T-helper 22 cell (primary cell): ENCODE measurements at places on chromosomes 13 and 19.

DNA sequence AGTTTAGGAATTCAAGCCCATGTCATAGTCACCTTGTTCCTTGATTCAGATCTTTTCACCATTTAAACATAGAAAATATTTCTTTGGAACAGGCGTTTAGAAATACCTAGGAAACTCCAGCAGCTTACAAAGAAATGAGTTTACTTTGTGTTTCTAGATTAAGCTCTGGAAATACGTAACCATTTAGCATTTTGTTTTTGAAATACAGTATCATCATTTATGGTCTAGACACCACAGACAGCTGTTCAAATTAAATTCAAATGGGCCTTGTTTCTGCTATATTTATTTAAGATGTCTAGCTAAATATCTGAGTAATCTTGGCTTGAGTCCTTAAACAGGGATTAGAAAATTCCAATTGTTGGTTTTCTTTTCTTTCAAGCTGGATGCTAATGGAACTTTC lies 228.5 kb downstream of the NDFIP2 start:
- DNase-seq = no peak

DNA sequence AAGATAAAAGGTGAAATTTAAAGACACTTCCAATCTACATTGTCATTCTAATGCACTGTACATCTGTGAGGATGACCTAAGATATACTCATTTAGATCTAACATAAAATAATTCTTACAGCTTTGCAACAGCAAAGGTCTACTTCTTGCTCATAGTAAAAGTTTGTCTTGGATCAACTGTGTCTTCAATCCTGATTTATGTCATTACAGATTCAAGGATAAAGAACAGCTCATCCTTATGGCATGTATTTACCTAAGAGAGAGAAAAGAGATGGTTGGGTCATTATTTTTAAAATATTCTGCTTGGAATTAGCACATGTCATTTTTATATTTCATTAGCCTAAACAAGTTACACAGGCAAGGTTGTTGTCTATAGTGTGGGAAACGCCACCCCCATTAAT lies 2193.1 kb downstream of the PCDH9 start:
- DNase-seq = no peak

GRCh38 chr19:45613926-45614725 lies 12.1 kb upstream of the GPR4 start:
- DNase-seq = no peak

- DNase-seq = no peak
Observed at GRCh38 chr13:105363261-105364190, 1171.9 kb downstream of the EFNB2 start.

DNA sequence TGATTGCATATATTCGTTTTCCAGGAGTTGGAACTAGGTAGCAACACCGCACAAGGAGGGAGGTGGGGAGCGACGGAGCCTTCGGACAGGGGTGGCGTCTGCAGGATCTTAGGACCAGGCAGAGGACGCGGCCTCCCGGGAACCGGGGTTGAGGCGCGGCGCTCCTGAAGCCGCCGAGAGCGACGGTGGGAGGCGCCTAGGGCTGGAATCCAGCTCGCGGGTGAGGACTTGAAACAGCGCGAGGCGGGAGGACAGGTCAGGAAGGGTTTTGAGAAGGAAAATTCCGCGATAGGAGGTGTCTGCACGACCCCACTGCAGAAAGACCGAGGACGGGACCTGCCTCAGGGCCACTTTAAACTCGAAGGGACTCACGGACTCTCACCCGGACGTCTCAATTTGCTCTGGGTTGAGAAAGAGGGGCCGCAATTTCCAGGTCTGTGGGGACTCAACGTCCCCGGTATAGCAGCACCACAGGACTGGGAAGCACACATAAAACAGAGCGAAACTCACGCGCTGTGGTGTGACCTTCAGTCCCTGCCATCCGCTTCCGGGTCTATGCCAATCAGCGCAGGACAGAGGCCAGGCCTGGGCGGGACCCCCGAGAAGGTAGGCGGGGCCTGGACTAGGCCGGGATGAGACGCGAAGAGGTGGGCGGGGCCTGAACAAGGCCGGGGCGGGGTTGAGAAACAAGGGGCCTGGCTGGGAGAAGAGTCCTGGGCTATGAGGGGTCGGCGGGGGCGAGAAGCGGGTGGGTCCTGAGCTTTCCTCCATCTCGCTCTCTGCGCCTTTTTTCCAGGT lies at the start of gene ZNF320:
ZNF320 (minus strand) TSS at position 498 of the 798 bp plus-strand sequence. CDS start 7,380 bp downstream, outside the sequence.
- peak; percentile 77 for DNase-seq

DNA sequence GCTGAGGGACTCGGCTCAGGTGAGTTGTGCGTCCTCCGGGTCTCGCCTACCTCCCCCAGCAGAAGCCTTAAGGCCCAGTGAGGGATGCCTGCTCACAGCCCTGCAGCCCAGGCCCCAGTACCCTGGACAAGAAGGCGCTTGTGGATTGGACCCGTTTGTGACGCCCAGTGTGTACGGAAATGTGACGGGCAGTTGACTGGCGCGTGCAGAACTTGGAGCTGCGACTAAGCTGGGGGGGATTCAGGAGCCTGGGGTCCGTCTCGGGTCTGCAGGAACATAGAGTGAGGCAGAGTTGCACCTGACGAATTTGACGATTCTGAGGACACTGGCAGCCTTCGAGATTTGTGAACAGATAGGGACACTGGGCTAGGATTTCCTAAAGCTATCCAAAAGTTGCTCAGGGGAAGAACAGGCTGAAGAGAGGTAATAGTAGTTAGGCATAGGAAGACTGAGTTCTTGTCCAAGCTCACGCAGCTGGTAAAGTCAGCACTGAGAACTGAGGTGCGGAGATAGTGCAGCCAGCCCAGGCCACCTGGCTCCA lies 519 bp downstream of the ZNF551 start:
- no peak for DNase-seq

DNA sequence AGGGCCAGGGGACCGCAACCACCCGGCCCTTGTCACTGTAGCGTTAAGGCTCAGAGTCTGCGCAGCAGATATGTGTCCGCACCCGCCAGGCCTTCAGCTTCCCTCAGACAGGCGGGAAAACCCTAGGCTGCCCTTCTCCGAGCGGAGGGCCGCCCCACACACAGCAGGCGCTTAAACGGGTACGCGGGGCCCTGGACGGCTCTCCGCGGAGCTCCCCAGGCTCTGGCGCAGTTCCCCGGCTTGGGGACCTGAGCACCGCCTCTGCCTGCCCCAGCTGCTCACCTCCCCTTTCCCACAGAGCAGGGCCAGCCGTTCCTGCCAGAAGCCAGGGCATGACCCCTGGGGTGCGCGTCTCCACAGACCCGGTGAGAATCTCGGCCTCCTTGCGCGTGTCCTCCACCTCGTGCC lies 593 bp downstream of the ZNF135 start:
- DNase-seq = no peak

DNA sequence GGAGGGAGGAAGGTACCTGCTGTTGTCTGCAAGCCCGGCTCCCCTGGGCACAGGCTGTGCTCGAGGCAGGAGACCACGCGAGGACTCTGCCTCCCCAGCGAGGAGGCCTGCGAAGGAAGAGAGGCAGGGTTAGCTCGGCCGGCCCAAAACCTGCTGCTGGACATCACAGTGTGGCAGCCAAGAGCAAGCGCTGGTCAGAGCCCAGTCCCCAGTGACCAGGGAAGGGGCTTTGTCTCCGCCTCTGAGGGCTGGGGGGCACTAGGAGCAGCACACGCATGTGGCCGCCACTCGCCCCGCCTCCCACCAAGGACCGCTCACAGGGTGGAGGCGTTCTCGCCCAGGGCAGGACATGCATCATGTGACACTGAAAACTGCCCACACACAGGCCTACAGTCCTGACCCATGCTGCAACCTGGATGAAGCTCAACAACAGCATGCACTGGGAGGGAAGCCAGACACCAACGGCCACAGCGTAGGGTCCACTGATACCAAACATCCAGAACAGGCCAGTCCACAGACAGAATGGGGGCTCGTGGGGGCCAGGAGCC lies 8.5 kb downstream of the MIER2 start:
- no peak for DNase-seq

GRCh38 chr19:44112802-44113137 lies 429 bp upstream of the ZNF225 start:
- DNase-seq = no peak

GRCh38 chr19:20035935-20036334 lies 3.4 kb downstream of the ZNF682 start:
- DNase-seq = no peak

- DNase-seq = no peak
Observed at GRCh38 chr13:97945342-97945741, 8.1 kb upstream of the IPO5 start.

GRCh38 chr19:44548736-44549135 lies 19.3 kb upstream of the CEACAM20 start:
- no peak for DNase-seq

DNA sequence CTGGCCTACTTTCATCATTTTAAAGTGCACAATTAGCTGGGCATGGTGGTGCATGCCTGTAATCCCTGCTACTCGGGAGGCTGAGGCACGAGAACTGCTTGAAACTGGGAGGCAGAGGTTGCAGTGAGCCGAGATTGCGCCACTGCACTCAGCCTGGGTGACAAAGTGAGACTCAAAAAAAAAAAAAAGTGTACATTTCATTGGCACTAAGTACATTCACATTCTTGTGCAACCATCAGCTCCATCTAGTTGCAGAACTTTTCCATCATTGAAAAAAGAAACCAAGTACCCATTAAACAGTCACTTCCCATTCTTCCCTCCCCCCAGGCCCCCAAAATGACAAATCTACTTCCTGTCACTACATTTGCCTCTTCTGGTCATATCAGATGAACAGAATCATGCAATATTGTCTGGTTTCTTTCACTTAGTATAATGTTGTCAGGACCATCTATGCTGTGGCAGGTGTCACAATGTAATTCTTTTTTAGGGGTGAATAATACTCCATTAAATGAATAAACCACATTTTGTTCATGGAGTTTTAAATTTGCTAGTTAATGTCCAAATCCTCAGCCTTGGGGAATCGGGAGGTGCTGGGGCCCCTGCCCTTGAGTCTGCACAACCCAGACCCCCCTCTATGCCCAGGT lies 7.4 kb upstream of the SIGLEC11 start:
- no peak for DNase-seq

DNA sequence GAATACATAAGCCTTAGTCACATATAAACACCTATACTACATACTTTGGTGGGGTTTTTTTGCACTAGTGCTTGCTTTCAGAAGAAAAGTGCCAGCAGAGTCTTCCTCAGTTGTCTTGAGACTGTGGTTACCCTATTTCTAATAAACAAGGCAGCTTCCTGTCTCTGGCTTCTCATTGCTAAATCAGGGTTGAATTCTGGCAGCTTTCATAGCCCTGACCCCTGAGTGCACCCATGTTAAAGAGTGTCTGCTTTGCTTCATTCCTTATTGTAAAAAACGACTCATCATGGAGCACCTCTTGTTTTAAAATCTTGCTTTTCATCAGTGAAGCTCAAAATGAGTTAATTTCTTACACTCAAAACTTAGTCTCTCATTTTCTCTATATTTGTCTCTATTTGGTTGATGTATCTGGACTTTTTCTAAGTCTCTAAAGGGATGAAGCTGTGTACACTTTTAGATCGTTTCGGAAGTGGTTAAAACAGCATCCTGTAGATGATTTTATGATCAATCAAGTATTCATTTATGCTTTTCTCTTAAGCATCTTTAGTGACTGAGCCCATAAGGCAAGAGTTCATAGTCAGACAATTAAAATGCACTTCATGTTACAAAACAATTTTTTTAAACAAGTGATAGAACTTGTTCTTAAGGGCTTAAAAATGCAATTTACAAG lies 72.1 kb downstream of the KLF12 start:
- DNase-seq = no peak

DNA sequence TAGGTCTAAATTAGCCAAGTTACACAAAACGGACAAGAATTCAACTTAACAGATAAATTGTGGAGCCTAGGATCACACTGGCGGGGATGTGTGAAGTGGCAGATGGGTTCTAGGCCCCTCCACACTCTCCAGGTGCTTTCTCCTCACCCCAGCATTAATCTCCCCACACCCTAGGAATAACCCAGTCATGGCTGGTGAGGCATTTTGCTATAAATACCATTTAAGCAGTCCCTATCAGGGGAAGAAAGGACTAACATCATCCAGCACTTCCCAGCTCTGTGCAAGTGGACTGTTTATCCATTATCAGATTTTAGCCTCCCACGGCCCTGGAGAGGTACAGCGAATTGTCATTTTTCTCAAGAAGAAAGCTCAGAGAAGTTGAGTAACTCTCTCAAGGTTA lies 154.9 kb downstream of the NUFIP1 start:
- no peak for DNase-seq
